Substantia nigra (tissue), 51 donors: ENCODE measurements at places on chromosomes 2 and 18.

- DNase-seq = no peak
Observed at GRCh38 chr18:58316396-58317342, 272.6 kb downstream of the NEDD4L start.

- DNase-seq = no peak
Observed at GRCh38 chr2:231965102-231965501, 3.6 kb downstream of the DIS3L2 start.

DNA sequence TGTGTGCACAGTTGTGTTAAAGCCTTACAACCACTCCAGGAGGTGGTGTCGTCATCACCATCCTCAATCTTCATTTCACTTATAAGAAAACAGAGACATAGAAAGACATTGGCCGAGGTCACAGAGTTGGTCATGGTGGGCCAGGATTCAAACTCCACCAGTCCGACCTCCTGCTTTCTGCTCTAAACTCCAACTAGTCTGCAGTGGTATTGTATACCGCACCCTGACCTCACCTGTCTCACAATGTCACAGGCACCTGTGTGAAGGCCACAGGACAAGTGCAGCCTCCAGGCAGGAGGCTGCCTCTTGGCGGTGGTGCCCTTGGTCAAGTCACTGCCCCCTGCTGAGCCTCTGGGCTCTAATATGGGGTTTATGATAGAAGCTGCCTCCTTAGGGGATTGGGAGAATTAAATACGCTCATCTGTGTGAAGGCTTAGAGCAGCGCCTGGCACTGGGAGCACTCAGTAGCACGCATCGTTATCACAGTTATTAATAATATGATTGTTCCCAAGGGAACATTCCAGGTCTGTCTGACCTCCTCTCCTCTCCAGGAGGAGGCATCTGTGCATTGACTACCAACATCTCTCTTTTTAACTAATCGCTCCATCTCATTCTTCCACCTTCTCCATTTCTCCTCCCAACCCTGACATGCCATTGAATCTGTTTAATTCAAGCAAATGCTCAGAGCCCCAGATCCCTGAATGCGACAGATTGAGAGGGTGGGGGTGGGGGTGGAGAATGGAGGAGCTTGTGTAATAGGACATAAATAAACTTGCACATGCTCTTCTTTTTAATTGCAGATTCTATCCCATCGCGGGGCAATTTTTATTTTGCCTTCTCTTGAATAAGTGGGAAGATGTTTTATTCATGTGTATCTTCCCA, 112.7 kb downstream of the MCFD2 start:
- DNase-seq = peak; percentile 38

DNA sequence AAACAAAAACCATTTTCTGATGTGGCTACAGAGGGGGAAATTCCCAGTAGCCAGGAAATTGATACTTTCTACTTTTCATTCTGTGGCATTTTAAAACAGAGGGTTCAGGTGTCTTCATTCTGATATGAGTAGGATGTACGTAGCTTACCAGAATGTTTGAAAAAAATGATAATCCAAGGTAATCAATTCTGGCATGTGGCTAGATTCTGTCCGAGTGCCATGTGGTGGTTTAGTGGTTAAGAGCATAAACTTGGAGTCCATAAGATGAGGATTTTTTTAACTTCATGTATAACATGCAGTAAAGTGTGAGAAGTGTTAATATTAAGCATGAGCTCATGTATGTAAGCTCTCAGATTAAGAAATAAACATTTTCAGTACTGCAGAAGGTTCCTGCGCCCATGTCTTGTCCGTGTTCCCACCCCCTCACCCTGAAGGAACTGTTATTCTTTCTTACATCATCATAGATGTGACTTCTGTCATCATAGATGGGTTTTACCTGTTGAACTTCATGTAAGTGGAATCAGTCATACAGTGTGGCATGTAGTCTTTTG, 4.5 kb downstream of the B3GNT2 start:
- no peak for DNase-seq

- no peak for DNase-seq
Observed at GRCh38 chr2:239595726-239596125, 194.9 kb upstream of the HDAC4 start.

GRCh38 chr2:234436482-234436837, 60.4 kb downstream of the ARL4C start:
- no peak for DNase-seq

GRCh38 chr2:74944987-74945787, 13.3 kb upstream of the POLE4 start:
- DNase-seq = no peak

- no peak for DNase-seq
Observed at GRCh38 chr2:72974436-72974754, 57.1 kb downstream of the EMX1 start.

DNA sequence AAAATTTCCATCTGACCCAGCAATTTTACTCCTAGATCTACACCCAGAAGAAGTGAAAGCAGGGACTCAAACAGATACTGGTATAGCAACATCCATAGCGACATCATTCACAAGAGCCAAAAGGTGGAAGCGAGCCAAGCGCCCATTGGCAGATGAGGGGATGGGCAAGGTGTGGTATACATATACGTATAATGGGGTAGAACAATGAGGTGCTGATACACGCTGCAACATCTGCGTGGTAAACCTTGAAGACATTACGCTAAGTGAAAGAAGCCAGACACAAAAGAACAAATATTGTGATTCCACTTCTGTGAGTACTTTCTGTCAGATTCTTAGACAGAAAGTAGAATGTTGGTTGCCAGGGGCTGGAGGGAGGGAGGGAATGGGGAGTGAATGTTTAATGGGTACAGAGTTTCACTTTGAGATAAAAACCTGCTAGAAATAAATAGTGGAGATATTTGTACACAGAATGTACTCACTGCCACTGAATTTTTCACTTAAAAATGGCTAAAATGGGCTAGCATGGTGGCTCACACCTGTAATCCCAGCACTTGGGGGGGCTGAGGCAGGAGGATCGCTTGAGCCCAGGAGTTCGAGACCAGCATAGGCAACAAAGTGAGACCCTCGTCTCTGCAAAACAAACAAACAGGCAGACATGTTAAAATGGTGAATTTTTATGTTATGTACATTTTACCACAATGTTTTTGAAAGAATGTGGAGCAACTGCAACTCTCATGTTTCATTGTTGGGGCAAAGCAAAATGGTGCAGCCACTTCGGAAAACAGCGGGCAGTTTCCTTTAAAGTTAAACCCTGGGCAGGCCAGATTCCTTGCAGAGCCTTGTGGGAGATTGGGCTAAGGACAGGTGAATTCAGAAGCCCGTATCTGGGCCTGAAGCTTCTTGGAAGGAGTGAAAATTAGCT, 103.4 kb upstream of the MYCN start:
- no peak for DNase-seq

DNA sequence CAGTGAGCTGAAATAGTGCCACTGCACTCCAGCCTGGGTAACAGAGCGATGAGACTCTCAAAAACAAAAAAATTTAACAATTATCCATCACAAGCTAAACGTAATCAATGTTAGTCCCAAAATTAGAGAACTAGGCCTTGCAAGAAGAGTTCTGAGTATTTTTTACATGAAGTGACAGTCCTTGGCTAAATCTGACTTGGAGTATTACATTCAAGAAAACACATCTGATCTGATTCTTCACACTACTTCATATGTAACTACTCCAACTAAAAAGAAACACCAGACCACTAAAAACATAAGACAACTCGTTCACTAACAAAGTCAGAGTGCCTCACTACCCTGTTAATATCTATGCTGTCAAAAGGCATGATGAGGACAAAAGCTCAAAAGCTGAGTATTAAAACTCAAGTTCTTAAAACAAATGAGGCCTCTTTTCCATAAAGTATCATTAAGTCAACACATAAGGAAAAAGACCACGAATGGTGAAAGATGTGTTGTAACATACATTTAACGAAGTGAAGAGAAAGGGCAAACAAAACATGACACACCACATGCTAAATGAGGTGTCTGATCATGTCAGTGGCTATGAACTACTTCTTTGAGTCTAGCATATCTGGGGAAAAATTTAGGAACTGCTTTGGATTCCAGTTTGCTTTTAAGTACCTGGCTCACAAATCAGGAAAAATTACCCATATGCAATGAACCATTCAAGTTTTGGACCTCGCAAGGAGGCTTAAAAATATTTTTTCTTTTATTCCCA, 42.4 kb downstream of the TRIP12 start:
- DNase-seq = no peak

DNA sequence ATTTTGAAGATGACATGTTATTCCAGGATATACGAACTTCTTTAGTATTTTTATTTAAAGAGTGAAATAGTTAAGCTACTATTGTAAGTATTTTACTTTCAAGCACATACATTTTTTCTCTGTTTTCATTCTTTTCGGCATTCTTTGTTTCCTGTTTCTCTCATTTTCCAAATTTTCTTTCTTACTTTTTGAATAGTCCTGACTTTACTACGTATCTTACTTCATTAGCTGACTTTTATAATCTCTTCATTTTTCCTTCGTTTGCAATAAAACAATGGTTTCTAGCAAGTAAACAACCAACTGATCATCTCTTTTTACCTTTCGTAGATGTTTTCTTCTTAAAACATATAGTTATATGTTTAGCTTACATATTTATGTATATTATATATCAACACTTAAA, 11.8 kb downstream of the CAVIN2 start:
- no peak for DNase-seq

- no peak for DNase-seq
Observed at GRCh38 chr2:69615969-69616368, 27.6 kb downstream of the AAK1 start.

GRCh38 chr18:812376-813171, 532 bp upstream of the YES1 start:
- DNase-seq = peak; percentile 68

DNA sequence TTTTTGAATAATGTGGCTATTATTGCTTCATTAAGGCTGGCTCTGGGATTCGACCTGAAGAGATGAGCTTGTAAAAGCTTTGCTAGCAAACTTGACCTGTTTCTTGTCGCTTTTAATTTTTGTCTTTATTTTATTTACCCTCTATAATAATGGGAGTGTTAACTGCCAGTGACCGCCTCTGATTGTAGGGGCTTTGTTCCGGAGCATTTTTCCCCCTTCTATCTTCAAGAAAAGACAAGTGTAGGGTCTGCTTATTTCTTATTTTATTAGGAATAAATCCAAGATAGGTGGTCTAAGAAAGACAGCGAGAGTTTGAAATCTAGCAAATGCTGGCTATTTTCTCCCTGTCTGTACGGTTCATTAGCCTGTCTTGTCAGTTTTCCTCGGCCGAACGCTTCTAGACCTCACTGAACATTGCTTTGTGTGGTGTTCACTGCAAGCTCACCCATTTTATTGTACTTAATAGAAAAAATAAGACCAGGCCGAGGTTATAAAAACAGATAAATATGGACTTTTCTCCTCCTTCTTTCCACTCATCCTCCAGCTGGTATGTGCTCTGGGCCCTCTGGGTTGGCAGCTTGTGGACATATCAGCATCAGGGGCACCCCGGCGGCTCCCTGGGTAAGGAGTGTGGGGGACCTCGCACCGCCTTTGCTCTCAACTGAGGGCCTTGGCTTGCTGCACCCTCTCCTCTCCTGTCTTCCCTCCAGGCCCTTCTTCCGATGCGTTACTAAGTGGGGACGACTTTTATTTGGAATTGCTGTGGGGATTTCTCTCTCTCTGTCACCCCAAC, 8.5 kb downstream of the MEIS1 start:
- DNase-seq = no peak

GRCh38 chr2:97849881-97850528, 136.6 kb downstream of the ZAP70 start:
- DNase-seq = no peak

GRCh38 chr2:105597011-105597805, 147.5 kb upstream of the NCK2 start:
- no peak for DNase-seq

DNA sequence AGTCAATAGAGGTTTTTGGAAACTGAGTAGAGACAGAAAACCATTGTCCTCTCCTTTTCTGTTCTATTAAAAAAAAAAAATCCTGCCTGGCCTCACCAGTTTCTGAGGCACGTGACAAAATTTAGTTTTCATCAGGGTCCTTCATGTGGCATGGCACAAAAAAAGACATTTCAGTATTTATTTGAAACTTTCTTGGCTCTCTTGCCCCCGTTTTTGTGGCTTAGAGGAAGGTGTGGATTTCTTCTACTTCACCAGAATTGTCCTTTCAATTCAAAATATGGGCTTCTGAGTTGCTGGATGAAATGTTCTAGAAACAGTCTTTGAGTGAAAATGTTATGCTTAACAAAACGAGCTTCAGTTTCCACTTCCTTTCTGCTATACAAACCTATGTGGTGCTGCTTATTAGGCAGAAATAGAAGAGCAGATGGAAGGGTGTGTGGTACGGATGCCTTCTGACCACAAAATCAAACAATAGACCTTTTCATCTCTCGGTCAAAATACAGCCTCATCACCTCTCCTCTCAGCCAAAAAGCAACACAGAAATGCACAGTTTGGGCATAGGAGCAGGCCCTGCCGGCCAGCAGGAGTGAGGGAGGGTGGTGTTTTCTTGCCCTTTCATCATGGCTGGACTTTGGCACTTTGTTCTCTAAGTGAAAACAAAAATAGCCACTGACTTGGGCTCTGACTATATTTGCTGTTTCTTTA, 89.2 kb downstream of the SH3RF3 start:
- DNase-seq = no peak

DNA sequence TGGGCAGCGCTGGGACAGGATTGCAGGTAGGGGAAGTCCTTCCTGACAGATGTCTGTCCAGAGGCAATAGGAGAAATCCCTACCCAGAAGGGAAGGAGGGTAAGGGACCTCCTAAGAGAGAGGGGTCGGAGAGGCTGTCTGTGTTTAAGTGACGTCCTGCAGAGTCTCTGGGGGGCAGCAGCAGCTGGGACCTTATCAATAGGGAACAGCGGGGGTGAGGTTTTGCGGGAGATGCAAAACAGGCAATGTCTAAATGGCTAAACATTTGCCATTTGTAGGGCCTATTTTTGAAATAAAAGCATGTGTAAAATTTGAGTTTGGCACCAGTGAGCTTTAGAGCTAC, 108.7 kb upstream of the HS6ST1 start:
- no peak for DNase-seq

GRCh38 chr2:193847130-193847529, 1652.4 kb upstream of the TMEFF2 start:
- no peak for DNase-seq

GRCh38 chr2:122412360-122412759, 656.9 kb downstream of the TSN start:
- no peak for DNase-seq

GRCh38 chr18:76414936-76415621, 80.0 kb downstream of the ZNF516 start:
- no peak for DNase-seq
